GM12864 (cell line): ENCODE measurements at places on chromosomes 1 and 21.

- no peak for DNase-seq
These were observed 6.5 kb downstream of the PLCH2 start for GRCh38 chr1:2482588-2482987.

GRCh38 chr1:17558541-17558940 is 19.0 kb downstream of the ARHGEF10L start:
- no peak for DNase-seq

GRCh38 chr1:156884560-156885184 is 8.8 kb upstream of the PEAR1 start:
- DNase-seq: no peak

GRCh38 chr1:9881838-9882249 is 28.2 kb downstream of the CTNNBIP1 start:
- DNase-seq: no peak

GRCh38 chr1:58361134-58361533 is 185.4 kb downstream of the OMA1 start:
- no peak for DNase-seq

- DNase-seq: no peak
These were observed 29.6 kb downstream of the BCL9 start for GRCh38 chr1:147570907-147571306.

GRCh38 chr1:219325368-219325742 is 151.7 kb downstream of the LYPLAL1 start:
- no peak for DNase-seq

DNA sequence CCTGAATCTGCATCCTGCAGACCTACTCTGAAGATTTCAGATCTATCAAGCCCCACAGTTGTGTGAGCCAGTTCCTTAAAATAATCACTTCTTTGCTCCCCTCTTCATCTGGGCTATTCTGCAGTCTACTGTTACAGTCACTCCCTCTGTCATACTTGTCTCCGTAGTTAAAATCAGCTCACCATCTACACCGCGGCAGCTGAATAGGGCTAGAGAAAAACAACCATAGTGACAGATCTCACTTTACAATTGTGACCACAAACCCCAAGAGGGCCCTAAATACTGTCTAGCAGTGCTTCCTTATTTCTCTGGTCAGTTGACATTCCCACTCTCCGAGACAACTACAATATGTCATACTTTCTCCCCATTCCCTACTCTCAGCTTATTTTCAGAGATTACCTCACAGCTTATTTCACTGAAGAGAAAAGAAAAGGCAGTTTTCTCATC is 12.9 kb downstream of the DESI2 start:
- DNase-seq: no peak
